SHP77 (cell line): ENCODE measurements at places on chromosomes 1 and 21.

GRCh38 chr1:228691926-228692325 is 43.4 kb upstream of the RHOU start:
- DNase-seq = peak; percentile 35

GRCh38 chr1:24767351-24767750 is 22.1 kb downstream of the CLIC4 start:
- DNase-seq = no peak

- no peak for DNase-seq
Measured at GRCh38 chr1:184825571-184825970, 70.9 kb upstream of the EDEM3 start.

DNA sequence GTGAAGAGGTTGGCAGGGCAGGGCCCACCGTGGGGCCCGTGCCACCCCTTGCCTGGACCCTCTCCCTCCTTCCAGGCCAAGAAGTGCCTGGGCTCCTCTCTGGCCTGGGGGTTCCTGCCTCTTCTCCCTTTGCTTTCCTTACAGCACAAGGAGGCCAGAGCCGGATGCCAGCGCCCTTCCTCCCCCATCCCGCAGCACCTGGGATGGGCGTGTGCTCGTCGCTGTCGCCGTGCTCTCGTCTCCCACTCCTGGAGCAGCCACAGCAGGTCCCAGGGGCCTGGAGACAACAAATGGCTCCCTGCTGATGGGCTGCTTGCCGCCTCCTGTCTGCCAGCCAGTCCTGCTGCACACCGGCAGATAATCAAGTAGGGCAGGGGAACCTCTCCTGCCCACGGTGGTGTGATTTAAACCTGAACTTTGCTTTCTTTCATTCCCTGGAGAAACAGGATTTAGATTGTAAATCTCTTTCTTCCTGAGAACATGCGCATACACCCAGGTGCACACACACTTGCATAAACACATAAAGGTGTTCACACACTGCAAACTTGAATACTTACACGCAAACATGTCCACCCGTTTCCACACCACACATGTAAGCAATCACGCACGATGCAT is 50.8 kb upstream of the POU3F1 start:
- no peak for DNase-seq

DNA sequence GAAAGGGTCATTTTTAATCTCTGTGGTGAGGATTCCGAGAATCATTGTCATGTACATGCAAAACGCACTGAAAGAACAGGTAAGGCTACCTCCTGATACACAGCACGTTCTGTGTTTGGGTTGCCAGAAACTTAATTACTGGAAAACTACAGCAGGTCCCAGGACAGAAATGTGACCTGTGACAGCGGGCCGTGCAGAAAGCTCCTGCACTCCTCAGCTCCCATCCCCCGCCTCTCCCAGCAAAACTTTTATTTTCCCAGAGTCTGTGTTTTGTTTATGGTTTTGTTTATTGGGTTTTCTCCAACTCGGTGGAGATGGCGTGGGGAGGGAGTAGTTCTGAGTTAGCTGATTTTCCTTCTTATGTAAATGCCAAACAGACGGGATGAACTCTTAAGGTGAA is 44.7 kb downstream of the SLC44A3 start:
- no peak for DNase-seq

DNA sequence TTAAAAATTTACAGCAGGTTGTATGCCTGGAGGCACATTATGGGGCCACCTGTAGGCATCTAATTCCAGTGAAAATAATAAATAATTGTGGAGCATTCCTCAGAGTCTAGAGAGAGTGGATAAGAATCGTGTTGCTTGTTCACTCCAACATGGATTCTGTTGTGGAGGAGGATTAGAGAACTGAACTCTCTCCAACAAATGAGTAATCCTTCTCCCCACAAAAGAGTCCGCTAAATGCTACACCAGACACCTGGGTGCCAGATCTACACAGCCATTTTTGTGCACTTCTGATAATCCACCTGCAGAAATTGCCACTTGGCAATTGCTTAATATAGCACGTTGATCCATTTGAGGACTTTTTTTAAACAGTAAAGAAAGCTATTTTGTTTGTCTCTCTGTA is 113.7 kb upstream of the DPYD start:
- no peak for DNase-seq

DNA sequence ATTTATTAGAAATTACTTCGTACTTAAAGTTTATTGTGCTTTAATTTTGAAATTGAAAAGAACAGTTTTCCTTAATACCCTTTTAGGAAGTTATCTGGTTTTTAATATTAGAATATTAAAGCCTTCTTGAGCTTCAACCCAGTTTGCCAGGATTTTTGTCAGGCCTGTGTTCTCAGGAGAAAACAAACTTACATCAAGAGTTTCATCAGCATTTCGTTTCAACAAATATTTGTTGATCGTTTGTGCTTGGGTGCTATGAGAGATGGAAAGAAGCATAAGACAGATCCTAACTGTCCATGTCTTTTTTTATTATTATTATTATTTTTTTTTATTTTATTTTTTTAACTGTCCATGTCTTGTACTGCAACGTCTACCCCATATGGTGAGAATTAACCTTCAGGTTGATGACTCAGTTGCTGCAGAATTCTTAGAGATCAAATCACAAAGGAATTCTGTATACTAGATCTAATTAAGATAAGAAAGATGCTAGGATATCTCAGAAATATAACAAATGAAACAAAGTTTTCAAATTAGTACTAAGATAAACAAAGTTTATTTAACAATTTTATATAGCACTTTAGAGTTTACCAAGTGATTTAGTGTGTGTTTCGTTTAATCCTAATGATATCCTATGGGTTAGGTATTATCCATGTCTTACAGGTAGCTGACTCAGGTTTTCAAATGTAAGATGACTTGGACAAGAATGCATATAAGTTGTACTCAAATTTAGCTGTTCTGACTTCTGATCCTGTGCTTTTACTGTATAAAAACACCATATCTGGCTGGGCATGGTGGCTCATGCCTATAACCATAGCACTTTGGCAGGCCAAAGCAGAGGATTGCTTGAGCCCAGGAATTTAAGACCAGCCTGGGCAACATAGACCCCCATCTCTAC is 14.3 kb downstream of the FBXO28 start:
- DNase-seq = no peak

DNA sequence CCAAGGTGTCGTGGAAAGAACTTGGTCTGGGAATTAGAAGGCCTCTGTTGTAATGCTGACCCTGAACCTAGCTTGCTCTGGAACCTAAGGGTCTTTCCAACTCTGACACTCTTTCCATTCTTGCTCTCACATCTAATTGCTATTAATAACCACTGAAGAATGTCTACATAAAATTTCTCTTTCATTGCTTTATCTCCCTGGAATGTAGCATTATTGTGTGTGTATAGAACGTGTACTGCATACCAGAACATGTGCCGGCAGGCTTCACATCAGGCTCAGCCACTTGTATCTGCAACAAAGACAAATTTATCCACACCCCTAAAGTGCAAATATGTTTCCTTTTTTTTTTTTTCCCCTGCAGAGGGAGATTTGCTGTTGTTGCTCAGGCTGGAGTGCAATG is 13.9 kb upstream of the LAX1 start:
- DNase-seq = no peak

DNA sequence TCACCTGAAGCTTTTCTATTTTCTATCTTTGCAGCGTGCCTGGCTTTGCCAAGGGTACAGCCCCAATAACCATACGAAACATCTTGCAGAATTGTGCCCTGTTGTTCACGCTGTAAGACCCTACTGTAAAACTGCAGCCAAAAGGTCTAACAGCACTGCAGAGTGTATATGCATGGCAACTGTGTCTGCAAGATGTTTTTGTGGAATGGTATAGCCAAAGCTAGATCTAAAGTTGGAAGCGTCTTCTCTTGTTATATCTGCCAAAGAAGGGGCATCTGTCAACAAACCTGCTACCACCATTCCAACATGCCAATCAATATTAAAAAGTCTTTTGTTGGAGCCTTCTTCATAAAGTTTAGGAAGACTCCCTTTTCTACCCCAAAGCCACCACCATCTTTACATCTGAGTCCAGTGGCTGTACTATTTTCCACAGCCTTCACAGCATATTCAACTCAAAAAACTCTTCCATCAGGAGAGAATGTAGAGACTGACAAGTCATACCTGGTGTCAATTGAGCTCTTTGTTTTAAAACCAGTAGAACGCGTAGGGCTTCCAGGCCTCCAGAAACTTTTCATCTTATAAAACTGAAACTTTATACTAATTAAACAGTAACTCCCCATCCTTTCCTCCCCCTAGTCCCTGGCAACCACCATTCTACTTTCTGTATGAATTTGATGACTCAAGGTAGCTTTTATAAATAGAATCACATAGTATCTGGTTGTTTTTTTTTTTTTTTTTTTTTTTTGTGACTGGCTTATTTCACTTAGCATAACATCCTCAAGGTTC is 40.0 kb downstream of the ZSCAN20 start:
- DNase-seq = no peak

DNA sequence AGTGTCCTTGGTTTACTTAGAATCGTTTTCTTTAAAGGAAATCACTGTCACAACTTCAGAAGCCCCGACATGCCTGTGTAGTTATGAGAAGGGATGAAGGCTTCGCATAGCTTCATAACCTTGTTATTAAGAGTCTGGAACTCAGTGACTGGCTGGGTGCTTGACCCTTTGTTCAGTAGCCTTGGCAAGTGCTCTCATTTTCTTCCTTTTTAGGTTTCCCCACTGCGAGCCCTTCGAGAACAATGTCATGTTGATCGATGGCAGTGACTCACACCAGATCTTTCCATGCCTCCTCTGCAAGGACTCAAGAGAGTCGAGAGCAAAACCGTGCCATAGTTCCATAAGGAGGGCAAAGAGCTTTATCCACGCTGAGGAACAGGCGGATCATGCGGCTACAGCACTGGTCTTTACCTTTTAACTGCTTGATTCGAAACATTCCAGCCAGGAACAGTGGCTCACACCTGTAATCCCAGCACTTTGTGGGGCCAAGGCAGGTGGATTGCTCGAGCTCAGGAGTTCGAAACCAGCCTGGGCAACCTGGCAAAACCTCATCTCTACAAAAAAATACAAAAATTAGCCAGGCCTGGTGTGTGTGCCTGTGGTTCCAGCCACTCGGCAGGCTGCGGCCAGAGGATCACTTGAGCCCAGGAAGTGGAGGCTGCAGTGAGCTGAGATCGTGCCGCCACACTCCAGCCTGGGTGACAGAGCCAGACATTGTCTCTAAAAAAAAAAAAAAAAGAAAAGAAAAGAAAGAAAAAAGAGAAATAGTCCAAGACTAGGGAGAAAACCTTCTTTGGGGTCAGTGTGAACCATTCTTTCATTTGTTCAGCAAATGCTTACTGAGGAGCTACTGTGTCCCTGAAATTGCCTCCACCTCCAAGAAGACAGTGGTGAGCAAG is 95.4 kb upstream of the ERRFI1 start:
- DNase-seq = no peak

DNA sequence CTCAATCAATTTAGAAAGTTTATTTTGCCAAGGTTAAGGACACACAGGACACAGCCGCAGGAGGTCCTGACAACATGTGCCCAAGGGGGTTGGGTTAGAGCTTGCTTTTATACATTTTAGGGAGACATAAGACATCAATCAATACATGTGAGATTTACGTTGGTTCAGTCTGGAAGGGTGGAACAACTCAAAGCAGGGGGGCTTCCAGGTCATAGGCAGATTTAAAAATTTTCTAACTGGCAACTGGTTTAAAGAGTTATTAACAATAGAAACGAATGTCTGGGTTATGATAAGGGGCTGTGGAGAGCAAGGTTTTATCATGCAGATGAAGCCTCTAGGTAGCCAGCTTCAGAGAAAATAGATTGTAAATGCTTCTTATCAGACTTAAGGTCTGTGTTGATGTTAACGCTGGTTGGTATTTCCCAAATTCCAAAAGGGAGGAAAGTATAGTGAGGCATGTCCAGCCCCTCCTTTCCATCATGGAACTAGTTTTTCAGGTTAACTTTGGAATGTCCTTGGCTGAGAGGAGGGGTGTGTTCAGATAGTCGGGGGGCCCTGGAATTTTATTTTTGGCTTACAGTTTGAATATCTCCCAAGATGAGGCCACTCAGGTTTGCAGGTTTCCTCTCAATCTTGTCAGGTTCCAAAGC is 31.0 kb upstream of the TGFBR3 start:
- no peak for DNase-seq

GRCh38 chr1:36342426-36343185 is 19.2 kb upstream of the EVA1B start:
- DNase-seq = no peak

DNA sequence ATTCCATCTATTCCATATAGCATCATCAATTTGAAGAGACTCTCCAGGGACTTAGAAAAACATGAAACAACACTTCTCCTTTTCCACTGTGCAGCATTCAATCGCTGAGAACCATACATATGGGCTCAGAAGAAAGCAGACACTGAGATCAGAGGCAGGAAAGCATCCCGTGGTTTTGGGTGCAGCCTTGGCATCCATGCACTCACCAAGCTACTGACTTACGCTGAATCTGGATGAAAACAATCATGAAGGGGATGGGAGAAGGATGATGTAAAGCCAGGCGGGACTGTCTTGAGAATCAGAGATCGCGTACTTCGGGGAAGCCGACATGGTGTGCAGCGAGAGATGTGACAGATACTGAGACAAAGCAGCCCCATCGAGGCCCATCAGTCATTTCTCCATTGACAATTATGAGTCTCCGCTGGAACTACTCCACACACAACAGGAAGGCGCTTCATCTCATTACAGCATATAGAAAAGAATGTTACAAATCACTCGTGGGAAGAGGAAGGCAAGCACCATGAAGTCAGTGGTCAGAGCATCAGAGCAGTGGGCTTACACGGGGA is 2.3 kb upstream of the TIAM1 start:
- DNase-seq = no peak

DNA sequence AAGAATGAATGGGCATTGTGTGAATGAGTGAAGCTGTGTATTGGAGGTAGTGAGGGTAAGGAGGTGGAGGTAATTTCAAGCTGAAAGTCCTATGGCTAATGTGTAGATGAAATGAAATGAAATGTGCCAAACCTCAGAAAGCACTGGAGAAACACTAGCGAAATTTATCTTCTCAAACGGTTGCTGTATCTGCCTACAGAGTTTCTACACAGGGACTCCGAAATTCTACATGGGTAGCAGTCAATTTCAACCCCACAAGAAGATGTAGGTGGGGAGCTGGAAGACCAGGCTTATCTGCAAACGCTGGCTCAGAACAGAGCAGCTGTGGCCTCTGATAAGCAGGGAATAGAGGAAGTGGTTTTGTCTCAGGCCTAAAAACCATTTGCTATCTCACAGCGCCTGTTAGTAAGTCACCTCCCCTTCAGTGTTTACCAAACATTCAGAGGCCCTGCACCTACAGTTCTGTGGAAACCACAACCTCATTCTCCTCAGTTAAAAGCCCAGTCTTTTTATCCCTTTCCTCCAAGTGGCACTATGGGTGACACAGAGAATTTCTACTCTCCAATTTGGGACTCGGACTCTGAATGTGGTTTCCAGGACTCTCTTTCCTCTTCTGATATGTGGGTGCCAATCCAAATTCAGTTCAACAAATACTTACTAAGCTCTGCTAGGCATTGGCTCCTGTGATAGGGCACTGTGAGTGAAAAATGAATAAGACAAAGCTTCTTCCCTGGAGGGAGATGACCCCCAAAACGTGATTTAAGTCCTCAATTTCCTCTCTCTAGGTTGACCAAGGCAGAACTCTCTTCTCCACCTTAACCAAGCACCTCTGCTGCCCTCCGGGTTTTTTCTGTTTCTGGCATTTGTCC is 17.2 kb upstream of the SLAMF6 start:
- no peak for DNase-seq

GRCh38 chr1:119453021-119453420 is 38.1 kb downstream of the HSD3B2 start:
- DNase-seq = no peak

GRCh38 chr21:29763674-29764073 is 176.1 kb downstream of the GRIK1 start:
- no peak for DNase-seq

GRCh38 chr21:38930853-38931252 is 125.1 kb downstream of the ETS2 start:
- DNase-seq = no peak
